ENCODE measurements at places on chromosomes 2 and 18. TPM values are rescaled to one million over a fixed set of nuclear protein-coding genes. Genes with fewer than 3 reads are reported as not detected.

The CNDP1 gene
- 1.7 TPM for polyA plus RNA-seq

The CNTNAP5 gene
- not detected for polyA plus RNA-seq

The ABCG5 gene
- polyA plus RNA-seq: 0.54 TPM

The CREG2 gene
- polyA plus RNA-seq: 0.87 TPM
